Body of pancreas (tissue), 4 donors: ENCODE measurements at places on chromosomes 2 and 18. TPM values are rescaled to one million over a fixed set of nuclear protein-coding genes. Genes with fewer than 3 reads are reported as not detected.

DNA sequence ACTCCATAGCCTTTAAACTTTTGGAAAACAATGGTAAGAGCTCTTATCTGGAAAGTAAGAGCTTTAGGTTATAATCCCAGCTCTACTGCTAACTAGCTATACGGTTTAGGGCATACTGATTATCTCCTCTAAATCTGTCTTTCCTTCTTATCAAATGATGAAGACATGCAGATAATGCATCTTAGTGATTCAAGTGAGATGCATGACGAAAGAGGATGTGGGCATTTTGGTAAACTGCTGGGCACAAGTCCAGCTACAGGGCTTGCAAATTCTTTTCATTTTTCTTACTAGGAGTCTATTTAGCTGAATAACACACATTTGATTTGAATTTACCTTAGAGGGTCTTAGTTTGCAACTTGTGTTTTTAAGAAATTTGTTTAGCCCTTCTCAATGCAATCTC is 1604.8 kb upstream of the ZEB2 start:
- no peak for DNase-seq

DNA sequence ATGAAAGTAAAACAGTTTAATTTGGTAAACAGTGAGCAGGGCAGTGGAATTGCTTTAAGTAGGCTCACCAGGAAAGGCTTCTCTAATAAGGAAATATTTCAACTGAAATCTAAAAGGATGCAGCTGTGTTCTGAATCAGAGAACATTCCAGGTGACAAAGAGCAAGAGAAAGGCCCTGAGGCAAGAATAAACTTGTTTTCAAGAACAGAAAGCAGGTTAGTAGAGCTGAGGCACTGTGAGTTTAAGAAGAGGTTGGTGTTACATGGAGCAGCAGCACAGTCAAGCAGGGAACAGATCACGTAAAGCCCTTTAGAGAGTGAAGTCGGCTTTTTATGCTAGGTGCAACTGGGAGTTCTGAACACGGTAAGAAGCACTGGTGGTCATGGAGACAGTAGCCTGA is 57.0 kb upstream of the SCN1A start:
- no peak for DNase-seq

Gene SLC8A1
- 7.8 TPM for total RNA-seq

Gene IL36RN
- total RNA-seq: not detected

Gene EGR4
- not detected for total RNA-seq
